ENCODE measurements at places on chromosomes 6 and 20.
A peak's percentile ranks its signal among the peaks of the same experiment; 100 is the strongest.

- no peak for DNase-seq
Observed at GRCh38 chr6:54072635-54073313, 38.5 kb upstream of the MLIP start.

DNA sequence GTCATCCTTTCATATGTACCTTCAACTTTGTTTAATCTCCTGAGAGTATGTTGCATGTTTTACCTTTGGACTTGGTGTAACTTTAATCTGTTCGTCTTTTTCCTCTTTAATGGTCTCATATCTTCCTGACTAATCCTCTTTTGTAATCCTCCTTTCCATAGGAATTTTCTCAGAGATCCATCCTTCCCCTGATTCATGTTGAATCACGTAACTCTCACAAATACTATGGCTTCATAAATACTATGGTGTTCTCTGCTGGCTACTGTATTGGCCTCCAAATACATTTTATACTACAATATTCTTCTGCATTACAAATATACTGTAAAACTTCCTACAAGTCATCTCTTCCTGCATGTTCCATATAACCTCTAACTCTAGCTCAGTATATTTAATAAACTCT, 317.7 kb upstream of the ADGRB3 start:
- no peak for DNase-seq

DNA sequence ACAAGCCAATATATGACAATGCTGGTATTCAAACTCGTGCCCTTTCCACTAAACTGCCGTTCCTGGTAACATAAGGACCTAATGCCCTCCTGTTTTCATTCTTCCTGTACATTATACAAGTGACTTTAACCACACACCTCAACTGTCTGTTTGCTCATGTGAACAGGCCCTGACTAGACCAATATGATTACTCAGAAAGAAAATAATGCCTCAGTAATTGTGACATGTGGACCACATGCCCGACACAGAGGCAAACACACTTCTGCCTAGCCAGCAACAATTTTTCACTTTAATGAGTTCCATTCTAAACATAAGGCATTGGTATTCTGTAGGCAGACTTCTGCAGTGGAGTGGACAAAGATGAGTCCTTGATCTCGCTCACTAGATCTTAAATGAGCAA, 30.0 kb downstream of the SLC22A16 start:
- DNase-seq: no peak

GRCh38 chr6:69265090-69265489, 531.7 kb downstream of the LMBRD1 start:
- no peak for DNase-seq

DNA sequence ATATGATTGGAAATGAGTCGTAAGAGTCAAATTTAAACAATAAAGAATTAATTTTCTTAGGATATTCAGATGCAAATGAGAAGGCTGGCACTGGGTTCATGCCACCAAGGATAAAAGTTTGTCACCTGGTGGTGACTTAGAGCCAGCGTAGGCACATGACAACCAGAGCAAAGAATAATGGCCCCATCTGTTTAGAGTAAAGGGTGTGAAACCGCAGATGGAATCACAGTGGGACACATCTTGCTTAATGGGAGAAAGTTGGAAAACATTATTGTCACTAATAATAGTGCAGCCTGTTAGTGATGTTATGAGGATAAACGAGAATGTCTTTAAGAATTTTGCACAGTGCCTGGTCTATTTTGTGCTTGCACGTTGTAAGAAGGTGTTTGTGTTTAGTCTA, 727.8 kb downstream of the QKI start:
- DNase-seq: no peak

DNA sequence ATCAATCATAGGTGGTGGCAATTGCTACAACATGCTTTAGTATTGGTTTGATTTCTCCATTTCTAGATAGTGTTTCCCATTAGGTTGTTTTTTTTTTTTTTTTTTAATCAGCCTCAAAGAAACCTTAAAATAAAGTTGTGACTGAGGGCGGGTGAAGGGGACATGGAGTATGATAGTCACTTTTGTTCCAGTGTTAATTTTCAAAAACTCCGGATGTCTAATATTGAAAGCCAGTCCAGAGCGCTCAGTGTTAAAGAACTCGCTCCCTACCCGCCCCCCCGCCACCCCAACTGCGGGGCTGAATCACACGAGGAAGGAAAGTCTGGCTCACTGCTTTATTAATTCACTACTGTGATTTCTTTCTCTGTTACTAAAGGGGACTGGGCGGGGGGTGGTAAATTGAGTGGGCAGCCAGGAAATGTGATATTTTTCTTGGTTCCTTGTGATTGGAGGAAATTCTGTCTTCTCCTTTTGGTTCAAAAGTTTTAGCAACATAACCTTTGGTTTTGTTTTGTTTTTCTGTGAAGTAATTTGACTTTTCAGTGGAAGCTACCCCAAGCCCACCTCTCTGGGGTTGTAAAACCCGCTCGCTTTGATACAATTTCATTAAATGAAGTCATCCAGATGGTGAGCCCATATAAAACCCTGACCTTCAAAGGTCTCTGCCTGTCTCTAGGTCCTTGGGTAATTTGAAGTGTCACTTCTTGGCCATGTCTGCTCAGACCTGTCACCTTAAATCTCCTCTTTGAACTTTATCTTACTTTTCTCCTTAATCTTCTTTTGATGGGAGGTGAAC, 38.0 kb downstream of the TNFAIP3 start:
- peak; percentile 81 for DNase-seq

DNA sequence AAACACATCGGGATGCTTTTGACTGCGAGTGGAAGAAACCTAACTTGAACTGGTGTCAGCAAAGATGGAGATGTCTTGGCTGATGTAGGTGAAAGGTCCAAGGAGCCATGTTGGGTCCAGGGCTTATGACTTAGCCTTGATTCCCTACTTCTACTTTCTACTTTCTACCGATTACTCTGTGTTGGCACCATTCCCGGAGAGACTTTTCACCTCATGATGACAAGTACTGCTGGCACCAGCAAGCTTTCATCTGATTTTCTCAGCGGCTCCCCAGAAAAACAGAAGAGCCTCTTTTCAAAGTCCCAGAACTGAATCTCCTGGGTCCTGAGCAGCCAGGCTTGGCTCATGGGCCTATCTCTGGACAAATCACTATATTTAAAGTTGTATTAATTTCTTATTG, 4.9 kb upstream of the EDN3 start:
- no peak for DNase-seq

GRCh38 chr6:36149476-36149875, 19.2 kb downstream of the MAPK13 start:
- no peak for DNase-seq

DNA sequence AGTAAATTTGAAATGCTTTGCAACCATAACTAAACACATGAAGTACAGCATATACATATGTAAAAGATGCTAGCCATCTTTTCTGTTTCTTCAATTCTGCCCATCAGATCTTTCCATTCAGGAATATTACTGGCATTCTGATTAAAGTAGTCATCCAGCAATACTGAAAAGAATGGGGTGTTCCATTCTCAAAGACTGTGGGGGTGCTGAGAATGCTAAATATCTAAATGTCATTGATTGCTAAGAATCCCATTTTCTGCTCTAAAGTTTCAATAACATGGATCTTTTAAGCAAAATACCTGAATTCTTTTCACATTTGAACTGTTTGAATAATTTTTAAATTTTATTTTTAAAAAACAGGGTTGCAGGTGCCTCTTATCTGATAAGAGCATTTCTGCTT, 6.2 kb downstream of the RSPO3 start:
- no peak for DNase-seq

- no peak for DNase-seq
Observed at GRCh38 chr6:16162003-16162402, 33.1 kb downstream of the MYLIP start.

- no peak for DNase-seq
Observed at GRCh38 chr6:100466410-100467128, 1.8 kb upstream of the SIM1 start.

DNA sequence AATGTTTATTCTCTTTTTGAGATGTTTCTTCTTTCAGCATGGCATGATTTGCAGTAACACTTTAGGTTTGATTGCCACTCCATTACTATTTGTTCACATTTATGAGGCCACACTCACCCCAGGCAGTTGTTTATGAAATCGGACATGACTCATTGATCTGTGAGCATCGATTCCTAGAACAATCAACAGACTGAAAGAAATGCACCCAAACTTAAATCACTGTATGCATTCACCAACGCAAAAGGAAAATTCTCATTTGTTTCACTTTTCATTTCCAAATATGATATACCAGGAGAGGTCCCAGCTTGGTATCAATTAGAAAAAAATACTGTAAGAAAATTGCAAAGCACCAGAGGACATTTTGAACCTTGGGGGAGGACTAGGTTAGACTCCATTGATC, 5.4 kb upstream of the GJA10 start:
- DNase-seq: no peak

GRCh38 chr20:2946988-2947961, 74.0 kb downstream of the PTPRA start:
- no peak for DNase-seq

GRCh38 chr20:36175016-36175415, 20.5 kb downstream of the EPB41L1 start:
- no peak for DNase-seq

DNA sequence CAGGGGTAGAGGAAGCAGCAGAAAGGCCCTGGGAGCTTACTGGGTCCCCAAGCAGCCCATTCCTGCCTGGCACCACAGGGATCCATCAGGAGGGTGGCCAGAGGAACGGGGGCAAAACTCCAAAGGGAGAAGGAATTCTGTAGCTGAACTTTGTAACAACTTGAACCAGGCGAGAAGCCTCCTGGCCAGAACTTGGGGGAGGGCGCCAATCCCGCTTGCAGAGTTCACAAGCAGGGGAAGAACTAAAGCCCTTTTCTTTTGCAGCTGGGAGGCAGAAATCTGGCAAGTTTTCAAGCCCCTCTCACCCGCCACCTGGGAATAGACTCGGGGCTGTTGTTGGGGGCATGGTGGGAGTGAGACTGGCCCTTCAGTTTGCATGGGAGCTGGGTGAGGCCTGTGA, 189.1 kb downstream of the PHF3 start:
- no peak for DNase-seq

DNA sequence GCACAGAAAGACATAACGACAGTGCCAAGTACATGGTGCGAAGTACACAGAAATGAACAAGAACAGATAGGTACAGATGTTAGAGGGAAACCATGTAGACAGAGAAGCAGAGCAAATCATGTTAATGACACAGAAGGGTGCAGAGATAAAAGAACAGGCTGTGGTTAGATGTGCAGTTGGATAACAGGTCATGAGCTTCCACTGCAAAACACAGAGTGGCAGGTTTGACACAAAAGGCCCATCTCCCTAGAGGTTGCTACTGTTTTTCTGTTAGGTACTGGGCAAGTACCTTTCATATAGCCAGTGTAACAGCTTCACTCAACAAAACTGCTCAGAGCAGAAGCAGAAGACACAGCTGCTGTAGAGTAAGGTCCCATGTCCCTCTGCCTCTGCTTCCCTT, 84.6 kb downstream of the AK9 start:
- DNase-seq: no peak

- no peak for DNase-seq
Observed at GRCh38 chr20:61644378-61645076, 392.5 kb downstream of the CDH4 start.

DNA sequence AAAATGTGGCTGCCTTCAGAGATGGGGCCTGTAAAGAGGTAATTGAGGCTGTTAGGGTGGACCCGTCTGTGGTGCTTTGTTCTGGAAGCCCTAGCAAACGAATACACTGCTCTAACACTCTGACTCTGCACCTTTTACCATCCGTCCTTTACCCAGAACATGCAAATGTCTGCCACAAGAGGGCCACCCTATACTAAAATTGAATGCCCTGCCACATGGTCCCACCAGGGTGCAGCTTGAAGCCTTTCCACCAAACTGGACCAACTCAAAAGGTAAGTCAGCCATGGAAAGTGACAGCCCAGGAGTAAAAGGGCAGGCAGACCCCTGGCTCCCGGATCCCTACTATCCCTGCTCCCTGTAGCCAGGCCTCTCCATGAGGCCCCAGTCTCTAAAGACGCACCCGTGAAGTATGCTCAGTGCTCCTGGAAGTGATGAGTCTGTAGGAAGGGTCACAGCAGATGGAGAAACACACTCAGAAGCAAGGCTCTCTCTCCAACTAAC, 5.8 kb upstream of the BFSP1 start:
- DNase-seq: peak; percentile 61

- DNase-seq: no peak
Observed at GRCh38 chr6:36662827-36663256, 15.7 kb upstream of the CDKN1A start.

DNA sequence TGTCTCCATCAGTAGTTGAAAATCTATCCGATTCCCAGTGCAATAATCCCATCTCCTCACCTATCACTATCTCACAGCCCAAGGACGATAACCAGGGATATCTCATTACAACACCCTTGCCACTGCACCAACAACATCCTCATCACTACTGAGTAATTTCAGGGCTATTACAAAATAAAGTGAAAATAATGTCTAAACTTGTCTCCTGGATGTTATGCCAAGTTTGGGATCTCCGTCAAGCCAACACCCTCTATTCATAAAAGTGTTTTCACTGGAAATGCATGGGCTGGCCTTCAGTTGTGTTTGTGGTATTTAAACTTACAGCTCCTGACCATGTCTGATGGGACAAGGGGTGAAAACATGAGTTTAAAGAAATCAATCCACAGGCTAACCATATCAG, 42.0 kb upstream of the STMND1 start:
- no peak for DNase-seq

GRCh38 chr6:31468311-31468710, 29.6 kb upstream of the MICB start:
- no peak for DNase-seq

- DNase-seq: no peak
Observed at GRCh38 chr20:37723668-37724067, 29.8 kb downstream of the CTNNBL1 start.

All from activated naive CD8-positive, alpha-beta T cell treated with anti-CD3 and anti-CD28 coated beads for 36 hours (primary cell).